Right renal cortex interstitium (tissue), 3 donors: ENCODE measurements at places on chromosomes 4 and X. TPM values are rescaled to one million over a fixed set of nuclear protein-coding genes. Genes with fewer than 3 reads are reported as not detected.

PSAPL1 gene
- not detected for polyA plus RNA-seq

HSD17B11 gene
- polyA plus RNA-seq = 71.2 TPM

BEND2 gene
- 0.08 TPM for polyA plus RNA-seq

KCNE5 gene
- 5.2 TPM for polyA plus RNA-seq

REELD1 gene
- 0.31 TPM for polyA plus RNA-seq

CT55 gene
- 0.29 TPM for polyA plus RNA-seq

TLL1 gene
- polyA plus RNA-seq = 2.0 TPM

ANOS1 gene
- 8.4 TPM for polyA plus RNA-seq

TAF7L gene
- polyA plus RNA-seq = 0.52 TPM

LRRC66 gene
- 0.74 TPM for polyA plus RNA-seq

GRCh38 chrX:111052478-111052877 lies 43.5 kb upstream of the PAK3 start:
- no peak for DNase-seq

- DNase-seq = no peak
Measured at GRCh38 chr4:53599632-53600031, 8.3 kb upstream of the LNX1 start.

GRCh38 chrX:111447298-111447697 lies 35.3 kb upstream of the DCX start:
- DNase-seq = no peak

GRCh38 chr4:184613405-184613804 lies 35.8 kb downstream of the CASP3 start:
- DNase-seq = no peak

- no peak for DNase-seq
Measured at GRCh38 chr4:521636-522330, 22.8 kb downstream of the PIGG start.

DNA sequence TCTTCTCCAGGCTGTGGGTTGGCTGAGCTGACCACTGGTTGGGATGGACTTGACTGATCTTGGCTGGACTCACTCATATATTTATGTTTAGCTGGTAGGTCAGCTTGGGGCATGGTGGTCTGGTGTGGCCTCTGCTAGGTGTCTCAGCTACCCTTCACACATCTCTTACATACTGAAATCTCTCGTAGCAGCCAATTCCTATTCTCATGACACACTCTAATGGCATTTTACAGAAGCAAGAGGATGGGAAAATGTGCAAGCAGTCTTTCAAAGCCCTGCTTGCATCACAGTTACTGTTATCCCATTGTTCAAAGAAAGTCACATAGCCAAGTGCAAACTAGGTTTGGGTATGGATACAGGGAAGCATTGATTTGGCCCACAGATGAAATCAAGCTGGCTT lies 55.5 kb upstream of the PCDH18 start:
- DNase-seq = no peak

- no peak for DNase-seq
Measured at GRCh38 chrX:48715072-48715471, 18.5 kb downstream of the SUV39H1 start.

- no peak for DNase-seq
Measured at GRCh38 chr4:53697016-53697685, 105.9 kb upstream of the LNX1 start.

DNA sequence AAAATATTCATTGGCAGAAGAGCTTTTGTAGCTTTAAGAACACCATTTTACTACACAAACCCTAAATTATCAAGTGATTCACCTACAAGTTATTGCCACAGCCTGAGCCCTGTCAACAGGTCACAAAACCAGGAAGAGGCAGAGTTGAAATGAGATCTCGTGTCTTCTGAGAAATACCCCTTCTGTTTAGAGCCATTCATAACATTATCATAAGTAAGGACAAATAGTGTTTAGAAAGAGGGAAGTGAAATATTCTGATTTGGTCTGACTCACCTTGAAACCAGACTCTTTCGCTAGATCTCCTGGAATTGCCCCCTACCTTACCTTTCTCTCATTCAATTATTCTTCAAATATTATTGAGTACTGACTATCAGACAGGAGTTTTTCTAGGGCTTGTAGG lies 5.9 kb downstream of the ETDB start:
- DNase-seq = no peak

GRCh38 chr4:104571341-104571740 lies 76.6 kb upstream of the CXXC4 start:
- DNase-seq = no peak

DNA sequence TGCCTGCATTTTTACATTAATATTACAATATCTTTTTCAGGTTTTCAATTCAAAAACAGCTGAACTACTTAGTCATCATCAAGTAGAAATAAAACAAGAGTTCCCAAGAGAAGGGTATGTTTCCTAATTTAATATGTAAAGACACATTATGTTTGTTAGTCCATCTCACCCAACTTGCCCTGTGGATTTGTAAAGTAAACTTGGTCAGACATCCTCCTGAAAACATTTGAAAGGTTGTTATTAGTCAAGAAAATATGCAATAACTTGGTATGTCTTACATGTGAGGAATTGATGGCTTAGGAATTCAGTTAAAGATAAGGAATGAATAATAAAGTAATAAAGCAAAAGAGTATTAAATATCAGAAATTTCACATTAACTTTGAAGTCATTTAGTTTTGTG lies 12.2 kb downstream of the GK start:
- no peak for DNase-seq

- DNase-seq = no peak
Measured at GRCh38 chr4:7023486-7023885, 19.7 kb upstream of the TADA2B start.

DNA sequence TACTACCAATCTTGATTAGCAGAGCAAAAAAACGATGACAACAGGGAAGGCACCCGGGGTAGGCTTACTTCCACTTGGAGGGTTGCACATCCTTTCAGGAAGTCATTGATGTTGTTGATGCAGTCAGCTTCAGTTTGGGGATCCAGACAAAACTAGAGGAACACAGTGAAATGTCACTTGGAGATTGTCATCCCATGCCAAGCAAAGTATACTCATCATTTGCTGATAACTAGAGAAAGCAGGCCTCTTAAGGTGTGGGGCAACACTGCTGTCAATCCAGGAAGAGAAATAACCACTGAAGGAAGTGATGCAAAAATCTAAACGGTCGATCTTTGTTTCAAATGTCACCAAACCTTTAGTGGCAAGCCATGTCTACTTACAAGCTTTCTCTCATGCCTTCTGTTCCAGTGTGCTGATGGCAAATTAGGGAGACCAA lies 1.4 kb downstream of the ARHGEF6 start:
- DNase-seq = no peak

DNA sequence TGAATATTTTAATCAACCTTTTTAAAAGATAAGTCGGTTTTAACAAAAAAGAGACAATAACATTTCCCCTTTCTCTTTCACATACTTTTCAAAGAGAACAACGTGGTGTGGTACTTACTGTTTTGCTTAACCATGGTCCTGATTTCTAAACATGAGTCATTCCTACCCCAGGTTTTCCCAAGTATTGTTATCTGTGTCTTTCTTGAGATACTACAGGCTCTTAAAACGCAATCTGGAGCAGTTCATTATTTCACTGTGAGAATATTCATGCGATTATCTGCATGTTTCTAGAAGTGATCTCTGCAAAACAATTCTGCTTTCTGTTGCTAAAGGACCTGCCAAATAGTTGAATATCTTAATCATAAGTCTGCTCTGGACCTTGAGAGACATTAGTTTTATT lies 127.3 kb downstream of the TENM3 start:
- no peak for DNase-seq
